ENCODE measurements at places on chromosomes 1 and 21.

- DNase-seq: no peak
Measured at GRCh38 chr21:36973986-36974850, 7.7 kb upstream of the HLCS start.

- no peak for DNase-seq
Measured at GRCh38 chr1:226575739-226576378, 27.3 kb downstream of the STUM start.

DNA sequence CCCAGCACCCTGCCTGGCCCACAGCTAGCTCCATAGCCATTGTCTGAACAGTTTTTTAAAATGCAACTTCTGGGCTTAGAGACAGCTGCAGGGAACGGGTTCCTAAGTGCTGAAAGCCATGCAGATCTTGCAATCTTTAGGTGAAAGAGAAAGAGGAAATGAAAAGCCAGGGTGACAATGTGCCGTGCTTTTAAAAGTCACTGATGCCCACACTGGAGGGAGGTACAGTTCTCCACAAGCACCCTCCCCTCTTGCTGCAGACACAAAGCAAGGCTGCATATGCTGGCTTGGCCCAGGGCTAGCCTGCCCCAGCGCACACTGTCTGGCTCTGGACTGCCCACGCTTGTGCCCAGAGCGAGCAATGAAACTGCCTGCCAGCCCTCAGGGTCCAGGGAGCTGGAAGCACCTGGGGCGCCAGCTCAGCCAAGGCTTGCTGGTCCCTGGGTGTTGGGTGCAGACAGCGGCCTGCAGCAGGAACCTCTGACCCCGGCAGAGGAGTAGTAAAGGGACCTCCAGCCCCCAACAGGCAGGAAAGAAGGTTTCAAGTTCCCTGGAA is 70.4 kb downstream of the AJAP1 start:
- DNase-seq: no peak

DNA sequence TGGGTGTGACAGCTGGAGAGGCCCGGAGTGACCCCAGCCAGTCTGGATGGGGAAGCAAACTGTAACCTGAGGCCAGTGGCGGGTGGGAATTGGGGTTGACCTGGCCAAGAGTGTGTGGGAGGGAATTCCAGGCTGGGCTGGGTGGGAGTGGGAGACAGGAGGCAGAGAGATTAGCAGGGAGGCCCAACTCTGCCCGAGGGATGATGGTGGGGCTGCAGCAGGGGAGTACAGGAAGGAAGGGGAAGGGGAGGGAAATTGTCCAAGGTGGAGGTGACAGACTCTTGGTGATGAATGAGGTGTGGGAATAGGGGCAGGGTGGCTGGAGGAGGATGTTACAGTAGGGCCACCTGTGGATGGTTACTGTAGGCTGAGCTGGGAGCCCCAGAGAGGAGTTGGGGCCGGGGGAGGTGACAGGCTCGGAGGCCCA is 40.4 kb downstream of the HUNK start:
- DNase-seq: no peak

- DNase-seq: no peak
Measured at GRCh38 chr1:171590022-171590421, 32.0 kb upstream of the MYOCOS start.

DNA sequence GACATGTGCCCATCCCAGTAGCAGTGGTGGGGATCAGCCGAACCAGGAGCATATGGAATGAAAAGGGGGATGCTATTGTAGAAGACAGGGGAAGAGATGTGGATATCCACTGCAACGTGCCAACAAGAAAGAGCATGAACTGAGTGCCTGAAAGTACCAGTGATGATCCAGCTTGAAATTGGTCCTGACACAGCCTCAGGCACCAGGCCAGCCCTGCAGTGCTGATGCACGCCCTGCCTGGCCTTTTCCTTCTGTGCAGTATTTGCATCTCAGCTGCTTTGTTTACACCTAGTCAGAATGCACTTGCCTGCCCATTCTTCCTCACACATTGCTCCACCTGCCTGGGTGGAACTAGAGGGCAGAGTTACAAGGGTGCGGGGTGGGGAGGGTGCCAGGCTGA is 50.3 kb upstream of the ARTN start:
- DNase-seq: no peak

GRCh38 chr1:45833361-45833760 is 29.9 kb downstream of the MAST2 start:
- DNase-seq: no peak

GRCh38 chr1:8941906-8942305 is 3.8 kb upstream of the CA6 start:
- DNase-seq: no peak
